Stimulated activated CD8-positive, alpha-beta memory T cell treated with anti-CD3 and anti-CD28 coated beads, Interleukin-2, amount 100 ng/mL, for 48 hours (primary cell): ENCODE measurements at places on chromosomes 1 and 21.

- DNase-seq = peak; percentile 62
Measured at GRCh38 chr1:27940297-27940696, 5.5 kb downstream of the SMPDL3B start.

DNA sequence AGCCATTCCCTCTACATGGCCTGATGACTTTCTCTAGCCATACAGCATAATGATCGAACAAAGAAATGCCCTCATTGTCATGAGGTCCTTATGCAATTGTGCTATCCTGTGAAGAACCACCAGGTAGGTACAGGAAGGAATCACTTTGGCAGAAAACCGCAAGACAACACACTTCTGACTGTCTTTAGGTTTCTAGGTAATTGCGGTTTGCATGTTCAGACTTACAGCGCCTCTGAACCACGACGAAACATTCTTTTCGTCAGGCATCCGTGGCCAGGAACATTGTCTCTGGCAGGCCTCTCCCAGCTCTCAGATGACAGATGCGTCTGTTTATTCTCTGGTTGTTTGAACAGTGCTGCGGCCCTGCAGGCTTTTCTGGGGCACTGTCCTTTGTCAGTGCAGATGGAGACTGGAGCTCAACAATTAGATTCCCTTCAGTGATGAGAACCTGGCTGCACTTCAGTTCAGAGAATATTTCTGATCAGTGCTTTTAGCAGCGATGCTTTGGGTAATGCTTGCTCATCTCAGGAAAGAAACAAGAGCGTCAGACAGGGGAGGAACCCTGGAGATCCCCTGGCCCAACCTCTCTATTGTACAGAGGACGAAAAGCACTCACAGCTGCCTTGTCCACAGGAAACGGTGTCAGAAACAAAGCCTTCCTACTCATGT, 63.4 kb downstream of the B3GALT5 start:
- no peak for DNase-seq

- no peak for DNase-seq
Measured at GRCh38 chr1:198275597-198275996, 118.8 kb downstream of the NEK7 start.

DNA sequence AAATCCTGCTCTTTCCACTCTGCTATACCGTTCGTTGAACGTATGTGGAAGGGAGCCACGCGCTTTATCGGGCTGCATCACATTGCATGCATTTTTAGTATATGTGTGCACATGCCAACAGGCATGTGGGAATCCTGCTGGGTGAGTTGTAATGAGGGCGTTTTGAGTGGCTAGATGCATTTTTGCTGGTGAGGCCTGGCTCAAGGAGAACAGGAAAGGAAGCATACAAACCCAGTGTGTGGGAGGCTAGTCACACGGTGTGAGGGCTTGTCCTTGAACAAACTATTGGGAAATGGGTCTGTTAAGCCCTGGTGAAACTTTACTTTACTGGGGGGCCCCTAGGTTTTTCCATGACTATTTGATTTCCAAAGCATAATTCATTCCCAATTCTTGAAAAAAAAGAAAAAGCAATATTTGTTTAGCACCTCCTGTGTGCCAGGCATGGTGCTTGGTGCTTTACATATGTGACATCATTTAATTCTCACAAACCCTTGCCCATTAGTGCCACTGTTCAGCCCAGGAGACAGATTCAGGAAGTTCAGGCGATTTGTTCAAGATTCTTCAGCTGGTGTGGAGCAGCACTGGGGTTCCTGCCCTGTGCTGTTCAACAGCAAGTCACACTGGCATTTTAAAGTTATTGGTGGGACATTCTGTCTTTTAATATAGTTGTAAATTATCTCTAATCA, 25.6 kb upstream of the JUN start:
- DNase-seq = no peak

DNA sequence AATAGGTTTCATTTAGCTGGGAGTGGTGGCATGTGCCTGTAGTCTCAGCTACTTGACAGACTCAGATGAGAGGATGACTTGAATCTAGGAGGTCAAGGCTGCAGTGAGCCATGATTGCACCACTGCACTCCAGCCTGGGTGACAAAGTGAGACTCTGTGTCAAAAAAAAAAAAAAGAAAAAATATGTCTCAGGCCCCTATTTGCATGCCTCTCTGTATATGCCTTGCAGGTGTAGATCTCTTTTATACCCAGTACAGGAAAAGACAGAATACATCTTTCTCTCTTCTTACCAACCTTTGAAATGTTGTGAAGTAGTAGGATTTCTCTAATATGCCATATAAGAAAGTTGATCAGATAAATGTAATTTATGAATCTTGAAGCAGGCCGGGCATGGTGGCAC, 6.4 kb downstream of the CNR2 start:
- DNase-seq = no peak

- no peak for DNase-seq
Measured at GRCh38 chr1:88224906-88225305, 459.2 kb upstream of the PKN2 start.

DNA sequence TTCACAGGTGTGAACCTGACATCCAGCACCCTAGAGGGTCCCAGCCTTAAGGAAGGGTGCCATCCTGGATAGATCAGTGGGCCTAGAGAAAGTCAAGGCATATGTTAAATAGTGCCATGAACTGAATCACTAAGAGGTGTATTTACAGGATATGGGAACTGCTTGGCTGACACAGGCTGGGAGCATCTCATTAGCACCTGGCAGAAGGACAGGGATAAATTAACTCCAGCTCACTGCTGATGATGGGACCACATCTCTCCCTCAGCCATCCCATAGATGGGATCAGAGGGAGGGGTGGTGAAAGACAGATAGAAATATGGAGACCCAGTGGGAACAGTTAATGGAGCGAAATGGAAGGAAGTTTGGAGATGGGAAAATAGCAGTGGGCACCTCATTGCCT, 122.0 kb downstream of the IGSF21 start:
- DNase-seq = no peak

GRCh38 chr1:225950905-225951497, 10.0 kb upstream of the LEFTY2 start:
- DNase-seq = no peak

DNA sequence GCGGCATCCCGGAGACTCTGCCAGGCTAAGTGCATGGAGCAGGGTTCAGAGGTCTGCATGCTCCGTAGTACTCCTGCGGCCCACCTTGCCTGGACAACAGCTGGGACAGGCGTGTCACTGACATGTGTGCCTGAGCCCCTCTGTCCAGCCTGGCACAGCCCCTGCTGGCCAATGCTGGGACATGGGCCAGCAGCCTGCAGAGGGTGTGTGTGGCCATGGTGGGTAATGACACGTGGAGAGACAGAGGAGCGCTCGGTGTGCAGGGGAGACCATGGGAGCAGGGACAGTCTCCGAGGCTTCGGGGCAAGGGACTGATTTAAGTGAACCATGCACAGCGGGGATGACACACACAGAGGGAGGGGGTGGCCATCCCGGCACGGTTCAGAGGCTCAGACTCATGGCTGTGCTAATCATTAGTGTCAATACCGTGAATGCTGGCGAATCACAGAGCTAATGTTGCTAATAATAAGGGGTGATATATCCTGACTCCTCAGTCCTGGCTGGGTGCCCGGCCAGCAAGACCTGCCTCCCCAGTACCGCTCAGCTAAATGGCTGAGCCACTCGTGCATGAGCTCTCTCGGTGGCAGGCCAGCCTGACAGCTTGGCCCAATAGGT, 41.5 kb downstream of the IGSF21 start:
- DNase-seq = no peak

DNA sequence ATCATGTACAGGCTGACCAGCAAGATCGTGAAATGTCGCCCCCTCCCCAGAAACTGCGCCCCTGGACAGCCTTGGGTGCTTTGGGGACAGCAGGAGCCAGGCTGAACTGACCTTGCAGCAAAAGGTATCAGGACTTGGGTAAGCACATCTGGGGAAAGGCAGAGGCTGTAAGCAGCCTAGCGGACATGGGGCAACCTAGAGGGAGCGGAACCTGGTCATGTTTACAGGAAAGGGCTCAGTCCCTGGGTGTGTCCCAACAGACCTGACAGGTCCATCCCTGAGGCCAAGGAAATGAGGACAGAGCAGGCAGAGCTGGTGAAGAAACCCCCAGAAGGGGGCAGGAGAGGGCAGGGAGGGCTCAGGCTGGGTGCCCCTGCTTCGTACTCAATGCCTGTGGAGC, 3.1 kb upstream of the S100A8 start:
- DNase-seq = no peak

DNA sequence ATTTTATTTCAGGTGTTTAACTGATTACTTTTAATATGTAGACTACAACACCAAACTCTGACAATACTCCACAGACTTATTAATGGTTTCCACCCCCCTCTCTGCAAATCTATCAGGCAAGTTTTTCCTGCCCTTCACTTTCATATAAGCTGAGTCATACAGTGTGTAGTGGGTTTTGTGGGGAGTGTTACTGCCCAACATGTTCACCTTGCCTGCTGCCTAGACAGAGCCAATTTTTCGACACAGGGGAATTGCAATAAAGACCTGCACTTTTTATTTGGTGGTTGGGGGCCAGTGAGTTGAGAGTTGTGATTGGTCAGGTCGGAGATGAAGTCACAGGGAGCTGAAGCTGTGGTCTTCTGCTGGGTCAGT, 119.7 kb downstream of the PPIAL4G start:
- no peak for DNase-seq

GRCh38 chr1:207985996-207986395, 75.1 kb upstream of the CD34 start:
- no peak for DNase-seq

DNA sequence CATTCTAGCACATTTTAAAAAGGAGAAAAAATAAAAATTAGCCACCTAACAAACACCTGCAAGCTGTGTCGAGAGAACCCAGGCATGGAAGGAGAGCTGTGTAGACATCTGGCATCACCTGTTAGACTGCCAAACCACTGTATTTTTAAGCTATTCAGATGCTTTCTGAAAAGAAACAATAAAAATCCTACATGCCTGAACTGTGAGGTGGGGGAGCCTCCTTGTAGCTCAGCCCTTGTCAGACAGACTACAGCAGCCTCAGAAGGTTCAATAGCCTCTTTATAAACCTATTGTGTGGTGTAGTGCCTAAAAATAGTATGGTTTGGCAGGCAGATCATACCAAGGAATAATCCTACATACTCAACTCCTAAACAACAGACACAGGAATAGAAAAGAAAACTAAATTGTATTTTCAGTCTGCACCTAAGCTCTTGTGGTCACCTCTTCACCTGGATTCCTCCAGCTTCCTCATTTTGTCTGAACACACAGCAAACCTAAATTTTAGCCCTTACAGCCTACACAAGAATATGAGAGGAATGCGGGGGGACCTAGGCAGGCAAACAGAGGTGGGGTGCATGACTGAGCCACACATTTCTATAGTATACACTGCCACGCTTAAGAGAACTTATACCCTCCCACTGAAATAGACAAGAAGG, 67.0 kb downstream of the SIPA1L2 start:
- DNase-seq = no peak

- DNase-seq = no peak
Measured at GRCh38 chr1:45615885-45616284, 8.0 kb downstream of the CCDC17 start.

GRCh38 chr1:231527586-231528171, 790 bp upstream of the TSNAX start:
- DNase-seq = no peak

DNA sequence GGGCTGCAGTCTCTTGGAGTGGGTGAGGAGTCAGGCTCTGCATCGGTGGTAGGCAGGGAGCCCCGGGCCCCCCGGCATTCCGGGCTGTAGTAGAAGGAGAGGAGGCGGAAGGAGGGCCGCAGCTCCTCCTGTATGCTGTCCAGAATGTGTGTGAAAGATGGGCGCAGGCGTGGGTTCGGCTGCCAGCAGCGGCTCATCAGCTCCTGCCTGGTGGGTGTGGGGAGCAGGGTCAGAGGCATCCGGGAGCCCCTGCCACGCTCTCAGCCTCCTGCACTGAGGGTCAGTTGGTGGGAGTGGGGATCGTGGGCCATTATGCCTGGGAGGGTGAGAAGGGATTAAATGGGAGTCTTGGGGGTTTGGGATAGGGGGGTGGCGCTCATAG, 18.0 kb downstream of the INSRR start:
- no peak for DNase-seq

- DNase-seq = no peak
Measured at GRCh38 chr21:41671212-41671762, 95.6 kb downstream of the RIPK4 start.

- DNase-seq = no peak
Measured at GRCh38 chr1:4700801-4701200, 46.4 kb downstream of the AJAP1 start.

DNA sequence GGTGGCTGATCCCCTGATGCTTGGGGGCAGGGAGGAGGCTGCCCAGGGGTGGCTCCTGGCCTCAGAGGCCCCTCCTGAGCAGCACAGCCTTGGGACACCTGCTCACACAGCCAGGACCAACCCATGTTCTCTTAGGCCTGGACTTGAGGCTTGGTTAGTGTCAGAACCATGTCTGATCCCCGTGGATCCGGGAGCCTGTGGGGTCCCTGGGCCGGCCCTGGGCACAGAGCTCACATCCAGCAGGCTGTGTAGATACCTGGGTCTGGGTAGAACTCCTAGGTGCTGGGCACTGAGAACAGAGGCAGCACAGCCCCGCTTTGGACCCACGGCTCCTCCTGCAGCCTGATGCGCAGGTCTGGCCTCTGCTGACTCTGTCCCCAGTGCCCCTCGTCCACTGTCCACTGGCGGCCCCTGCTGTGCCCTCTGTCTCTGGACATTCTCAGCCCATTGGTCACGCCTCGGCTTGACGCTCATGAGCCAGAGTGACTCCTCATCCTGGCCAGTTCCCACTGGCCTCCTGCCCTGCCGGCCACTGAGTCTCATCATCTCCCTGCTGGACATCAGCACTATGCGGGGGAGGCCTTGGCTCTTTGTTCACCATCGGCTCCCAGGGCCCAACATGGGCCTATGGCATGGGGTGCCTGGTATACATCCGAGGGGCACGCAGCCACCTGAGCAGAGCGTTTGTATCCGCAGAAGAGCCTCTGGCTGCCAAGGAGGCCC, 70.2 kb downstream of the TRIM11 start:
- no peak for DNase-seq
